ENCODE measurements at places on chromosomes 3 and 15.

DNA sequence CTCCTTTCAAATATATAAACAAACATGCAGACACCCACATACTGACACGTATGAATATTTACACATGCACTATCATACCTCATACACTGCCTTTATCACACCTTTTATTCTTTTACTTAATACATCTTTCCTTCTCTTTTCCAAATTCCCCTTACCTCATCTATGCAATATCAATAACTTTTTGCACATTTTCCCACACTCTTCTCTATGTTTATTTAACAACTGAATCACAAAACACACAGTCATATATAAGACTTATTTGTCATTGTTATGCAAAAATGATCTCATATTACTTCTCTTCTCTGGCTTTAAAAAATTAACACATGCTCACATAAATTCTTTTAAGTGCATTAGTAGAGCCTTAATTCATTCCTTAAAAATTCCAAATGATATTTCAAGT is 461.4 kb downstream of the DIPK2A start:
- no peak for DNase-seq

- no peak for DNase-seq
Observed at GRCh38 chr15:79724312-79724711, 172.5 kb downstream of the MTHFS start.

DNA sequence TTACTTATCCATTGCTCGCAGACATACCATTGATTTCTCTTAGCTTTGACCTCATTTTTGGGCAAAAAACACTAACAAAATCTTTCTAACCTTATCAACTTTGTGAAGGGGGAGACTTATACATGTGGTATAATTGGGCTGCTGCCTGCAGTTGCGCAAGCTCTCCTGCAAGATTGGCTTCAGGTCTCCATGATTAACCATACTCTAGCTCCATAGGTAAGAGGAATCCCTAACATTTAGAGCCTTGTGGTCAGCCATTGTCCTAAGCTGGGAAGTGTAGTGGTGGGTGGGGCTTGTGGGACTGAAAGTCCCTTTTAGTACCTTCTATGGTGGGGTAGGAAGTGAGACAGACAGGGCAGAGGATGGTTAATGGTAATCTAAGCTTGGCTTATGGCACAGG is 179.6 kb upstream of the THRB start:
- no peak for DNase-seq

- DNase-seq = no peak
Observed at GRCh38 chr3:98333989-98334606, 19.6 kb upstream of the OR5K4 start.

DNA sequence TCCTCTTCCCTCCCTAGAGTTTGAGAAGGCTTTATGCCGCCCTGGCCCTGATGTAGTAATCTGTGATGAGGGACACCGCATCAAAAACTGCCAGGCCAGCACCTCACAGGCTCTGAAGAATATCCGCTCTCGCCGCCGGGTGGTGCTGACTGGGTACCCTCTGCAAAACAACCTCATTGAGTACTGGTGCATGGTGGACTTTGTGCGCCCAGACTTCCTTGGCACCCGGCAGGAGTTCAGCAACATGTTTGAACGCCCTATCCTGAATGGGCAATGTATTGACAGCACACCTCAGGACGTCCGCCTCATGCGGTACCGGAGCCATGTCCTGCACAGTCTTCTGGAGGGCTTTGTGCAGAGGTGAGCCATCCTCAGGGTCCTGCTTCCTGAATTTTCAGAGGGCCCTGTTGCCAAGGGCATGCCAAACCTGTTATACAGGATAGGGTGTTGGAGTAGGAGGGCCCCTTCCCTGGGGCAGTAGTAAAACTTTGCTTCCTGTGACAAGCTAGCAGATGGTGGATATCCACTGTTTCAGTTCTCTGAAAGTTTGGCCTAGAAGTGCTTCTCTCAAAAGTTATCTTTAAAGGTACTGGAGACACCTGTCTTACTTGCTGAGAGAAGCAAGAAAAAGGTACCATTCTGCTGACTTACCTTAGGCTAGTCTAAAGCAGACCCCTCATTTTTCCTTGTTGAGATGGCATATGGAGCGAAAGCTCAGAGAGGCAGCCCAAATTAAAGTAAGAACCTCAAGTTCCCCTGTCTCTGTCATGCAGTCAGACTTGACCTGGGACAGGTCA is 33.7 kb upstream of the TEX264 start:
- DNase-seq = no peak

- no peak for DNase-seq
Observed at GRCh38 chr3:36744763-36745162, 19.6 kb downstream of the DCLK3 start.

- no peak for DNase-seq
Observed at GRCh38 chr3:107263269-107264021, 113.8 kb upstream of the CCDC54 start.

GRCh38 chr3:121963608-121964007 is 58.4 kb downstream of the ILDR1 start:
- no peak for DNase-seq

- no peak for DNase-seq
Observed at GRCh38 chr15:58047149-58047548, 18.4 kb downstream of the ALDH1A2 start.

- no peak for DNase-seq
Observed at GRCh38 chr3:11331101-11331500, 58.9 kb downstream of the ATG7 start.

DNA sequence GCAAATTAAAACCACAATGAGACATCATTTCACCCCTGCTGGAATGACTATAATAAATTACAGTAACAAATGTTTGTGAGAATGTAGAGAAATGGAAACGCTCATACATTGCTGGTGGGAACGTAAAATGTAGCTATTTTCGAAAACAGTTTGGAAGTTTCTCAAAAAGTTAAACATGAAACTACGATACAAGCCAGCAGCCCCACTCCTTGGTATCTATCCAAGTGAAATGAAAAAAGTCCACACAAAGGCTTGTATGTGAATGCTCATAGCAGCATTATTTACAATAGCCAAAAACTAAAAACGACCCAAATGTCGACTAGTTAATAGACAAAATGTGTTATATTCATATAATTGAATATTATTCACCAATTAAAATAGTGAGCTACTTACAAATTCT is 22.9 kb upstream of the CFAP20DC start:
- no peak for DNase-seq

- DNase-seq = no peak
Observed at GRCh38 chr15:89364341-89364740, 29.7 kb upstream of the POLG start.

- DNase-seq = peak; percentile 23
Observed at GRCh38 chr3:28053759-28054158, 187.7 kb upstream of the CMC1 start.

DNA sequence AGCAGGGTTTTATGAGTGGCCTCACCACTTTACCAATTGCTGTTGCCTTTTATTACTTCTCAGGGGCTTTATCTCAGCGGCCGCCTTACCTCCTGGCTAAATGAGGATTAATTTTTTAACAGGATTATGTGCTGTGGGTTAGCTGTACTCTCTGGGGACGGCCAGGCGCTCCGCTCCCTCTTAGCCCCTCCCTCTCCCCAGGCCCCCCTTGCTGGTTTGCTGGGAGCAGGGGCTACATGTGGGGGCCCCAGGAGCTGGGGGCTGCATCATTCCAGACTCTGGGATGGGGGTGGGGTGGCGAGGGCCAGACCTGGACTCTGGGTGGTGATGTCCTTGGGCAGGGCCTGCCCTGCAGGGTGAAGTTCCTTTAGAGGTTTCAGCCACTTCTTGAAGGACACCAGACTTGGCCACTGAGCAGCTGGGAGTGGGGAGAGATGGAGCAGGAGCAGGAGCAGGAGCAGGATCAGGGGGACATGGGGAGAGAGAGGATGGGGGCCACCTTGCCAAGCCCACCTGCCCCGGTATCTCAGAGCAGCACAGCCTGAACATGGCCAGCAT is 196.1 kb downstream of the GOLGA6L6 start:
- DNase-seq = no peak

DNA sequence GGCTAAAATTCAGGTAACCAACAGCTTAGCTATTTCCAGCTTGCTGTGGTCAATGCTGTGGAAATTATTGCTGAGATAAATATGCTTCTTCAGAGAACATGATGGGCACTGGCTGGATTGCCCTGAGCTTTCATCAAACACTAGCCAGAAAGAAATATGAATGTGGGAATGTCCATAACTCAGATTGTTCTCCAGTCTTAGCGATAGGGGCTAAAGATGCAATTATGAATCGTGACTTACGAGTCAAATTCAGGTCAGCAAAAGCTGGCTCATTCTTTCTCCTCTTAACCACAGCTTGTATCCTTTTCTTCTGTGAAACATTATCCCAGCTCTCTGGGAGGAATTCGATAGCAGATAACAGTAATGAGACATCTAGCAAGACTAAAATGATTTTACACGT is 307.6 kb downstream of the RYR3 start:
- DNase-seq = no peak

GRCh38 chr15:73380661-73381060 is 11.9 kb upstream of the HCN4 start:
- DNase-seq = no peak

DNA sequence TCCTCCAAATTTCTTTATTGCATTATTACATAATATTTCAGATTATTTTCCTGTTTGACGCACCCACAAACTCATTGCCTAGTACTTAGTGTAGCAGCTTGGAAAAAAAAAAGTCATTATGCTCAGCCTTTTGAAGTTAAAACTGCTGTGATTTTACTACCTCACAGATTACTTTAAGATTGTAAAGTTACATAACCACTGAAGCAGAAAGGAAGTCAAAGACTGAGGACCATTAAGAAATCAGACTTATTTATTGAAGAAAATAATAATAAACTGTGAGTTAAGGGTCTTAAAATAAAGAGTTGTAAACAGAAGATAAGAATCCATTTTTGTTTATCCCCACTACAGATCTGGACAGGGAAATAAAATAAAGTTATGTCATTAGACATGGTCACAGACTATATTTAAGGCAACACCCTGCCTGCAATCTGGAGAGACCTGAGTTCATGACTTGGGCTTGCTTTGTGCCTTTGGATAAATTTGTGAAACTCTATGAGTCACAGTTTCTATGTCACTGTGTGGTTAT is 212.1 kb upstream of the ROBO2 start:
- DNase-seq = no peak

DNA sequence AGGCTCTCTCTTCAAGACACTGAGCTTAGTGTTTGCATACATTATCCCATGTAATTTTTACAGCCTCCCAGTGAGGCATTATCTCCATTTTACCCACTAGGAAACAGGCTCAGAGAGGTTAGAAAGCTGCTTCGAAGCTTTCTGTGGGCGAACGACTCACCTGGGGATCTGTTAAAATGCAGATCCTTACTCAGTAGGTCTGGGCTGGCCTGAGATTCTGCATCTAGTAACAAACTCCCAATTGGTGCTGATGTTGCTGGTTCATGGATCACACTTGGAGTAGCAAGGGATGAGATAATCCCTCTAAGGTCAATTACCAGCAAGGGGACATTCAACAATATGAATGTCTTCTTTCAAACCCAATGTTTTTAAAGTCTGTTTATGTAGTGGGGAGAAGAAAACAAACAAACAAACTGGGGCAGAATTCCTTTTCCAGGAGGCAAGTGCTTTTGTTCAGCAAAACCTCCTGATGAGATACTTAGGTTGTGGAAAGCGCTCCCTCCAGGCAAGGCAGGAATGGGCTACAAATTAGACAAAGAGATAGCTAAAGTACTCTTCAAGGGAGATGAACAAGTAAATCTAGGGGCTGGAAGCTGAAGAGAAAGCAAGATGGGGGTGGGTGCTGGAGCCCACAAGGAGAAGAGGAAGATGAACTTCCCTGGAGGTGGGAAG is 311.9 kb downstream of the SHQ1 start:
- no peak for DNase-seq

DNA sequence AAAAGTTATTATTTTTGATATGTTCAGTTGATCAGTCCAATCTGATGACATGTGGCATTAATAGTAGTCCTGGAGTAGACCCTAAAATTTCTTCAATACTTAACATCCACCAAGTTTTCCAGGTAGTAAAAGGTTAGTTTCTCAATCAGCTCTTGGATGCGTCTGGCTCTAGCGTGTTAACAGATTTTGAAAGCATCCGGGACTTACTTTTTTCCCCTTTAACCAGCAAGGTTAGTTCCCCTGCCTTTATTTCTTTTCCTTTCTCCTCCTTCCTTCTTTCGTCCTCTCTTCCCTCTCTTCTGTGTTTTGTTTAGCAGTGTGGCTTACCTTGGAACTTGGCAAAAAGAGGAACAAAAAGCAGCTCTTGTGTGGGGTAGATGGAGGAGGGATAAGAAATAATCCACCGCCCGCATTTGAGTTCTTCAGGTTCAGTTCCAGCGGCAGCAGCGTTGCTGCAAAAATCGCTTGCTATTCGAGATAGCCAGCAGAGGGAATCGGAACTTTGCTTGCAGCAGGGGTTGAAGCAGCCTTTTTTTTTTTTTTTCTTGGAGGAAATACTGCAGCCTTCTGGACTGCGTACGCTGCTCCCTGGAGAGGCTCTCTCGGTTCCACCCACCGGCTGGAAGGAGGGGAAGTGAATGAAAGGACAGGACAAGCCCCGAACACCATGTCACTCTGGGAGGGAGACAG is at the start of gene RBMS3:
TSS of gene RBMS3 (plus strand) at position 668 of the 690 bp plus-strand sequence.
- DNase-seq = no peak

DNA sequence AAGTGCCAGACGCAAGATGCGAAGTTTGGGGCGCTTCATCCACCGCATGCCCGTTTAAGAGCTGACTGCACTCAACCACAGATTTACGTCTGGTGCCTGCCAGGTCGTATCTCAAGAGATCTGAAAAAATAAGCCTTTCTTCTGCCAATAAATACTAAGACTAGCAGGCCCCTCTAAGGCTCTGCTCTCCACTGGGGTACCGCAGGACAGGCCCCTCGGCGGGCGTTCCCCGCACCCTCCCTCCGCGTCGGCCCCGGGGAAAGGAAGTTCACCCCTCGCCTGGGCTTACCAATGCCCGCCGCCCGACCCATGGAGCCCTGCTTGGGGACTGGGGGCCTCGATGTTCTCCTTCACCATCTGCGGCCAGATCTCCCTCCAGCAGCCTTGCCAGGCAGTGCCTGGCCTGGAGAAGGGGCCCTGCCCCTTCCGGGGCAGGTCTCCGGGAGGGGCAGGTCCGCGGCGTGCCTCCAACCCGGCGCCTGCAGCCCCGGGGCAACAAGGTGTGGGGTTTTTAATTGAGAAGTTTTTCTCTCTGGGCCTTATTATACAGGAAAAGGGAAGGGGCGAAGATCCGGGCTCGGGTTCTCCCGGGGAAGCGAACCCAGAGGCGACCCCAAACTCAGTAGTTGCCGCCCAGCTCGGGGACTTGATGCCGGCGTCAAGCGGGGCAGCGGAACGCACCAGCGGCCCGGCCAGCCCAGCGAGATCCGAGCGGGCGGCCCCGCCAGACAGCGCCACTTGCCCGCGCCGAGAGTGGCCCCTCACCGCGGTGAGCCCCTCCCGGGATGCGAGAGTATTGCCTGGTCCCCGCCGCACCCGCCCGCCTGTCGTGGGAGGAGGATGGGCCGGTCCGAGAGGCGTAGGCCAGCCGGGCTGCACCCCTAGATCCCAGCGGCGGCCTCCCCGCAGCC is 735 bp downstream of the GOLGA8B start:
- peak; percentile 37 for DNase-seq

GRCh38 chr3:183328164-183328563 is 75.1 kb downstream of the B3GNT5 start:
- no peak for DNase-seq

- DNase-seq = no peak
Observed at GRCh38 chr15:57457726-57458125, 81.4 kb downstream of the CGNL1 start.

GRCh38 chr15:29103824-29104565 is 165.6 kb downstream of the NSMCE3 start:
- DNase-seq = peak; percentile 67
